ENCODE measurements at places on chromosomes 13 and 19. TPM values are rescaled to one million over a fixed set of nuclear protein-coding genes. Genes with fewer than 3 reads are reported as not detected.

Gene KRTDAP
- not detected for total RNA-seq

Gene FCHO1
- total RNA-seq, result 129 TPM

DNA sequence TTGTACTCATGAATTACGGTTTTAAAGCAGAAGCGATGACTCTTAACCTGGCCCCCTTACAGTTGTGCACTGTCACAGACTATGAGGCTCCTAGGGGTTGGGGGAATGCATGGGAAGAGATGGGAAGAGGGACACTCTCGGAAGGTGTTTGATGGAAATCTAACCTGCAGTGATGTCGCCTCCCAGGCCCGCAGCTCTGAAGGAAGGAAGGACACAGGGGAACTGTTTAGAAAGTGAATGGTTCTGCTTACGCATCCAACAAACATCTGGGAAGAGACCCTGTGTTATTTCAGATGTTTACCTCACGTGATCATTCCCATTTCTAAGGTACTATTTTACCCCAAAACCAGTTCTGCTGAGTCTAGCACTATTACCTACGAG lies 48.0 kb upstream of the SLC7A9 start:
- no peaks in the 10 kb centered on the region for H3K27me3 ChIP-seq
- no peak for DNase-seq
- H3K36me3 ChIP-seq, result peaks cover 6% of the 10 kb centered on the region
- H3K4me3 ChIP-seq, result no peak overlapping the region
- H3K4me1 ChIP-seq, result no peaks in the 10 kb centered on the region

DNA sequence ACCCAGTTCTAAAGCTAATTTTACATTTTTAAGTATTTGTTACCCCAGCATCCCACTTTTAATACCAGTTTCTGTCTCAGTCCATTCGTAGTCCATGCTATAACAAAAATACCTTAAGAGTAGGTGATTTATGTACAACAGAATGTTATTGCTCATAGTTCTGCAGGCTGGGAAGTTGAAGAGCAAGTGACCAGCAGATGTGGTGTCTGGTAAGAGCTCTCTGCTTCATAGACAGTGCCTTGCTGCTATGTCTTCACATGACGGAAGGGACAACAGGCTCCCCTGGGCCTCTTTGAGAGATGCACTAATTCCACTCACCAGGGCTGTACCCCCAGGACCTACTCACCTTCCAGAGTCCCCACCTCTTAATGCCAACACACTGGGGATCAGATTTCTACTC lies 96.6 kb downstream of the COL4A2 start:
- no peak for DNase-seq
- no peaks in the 10 kb centered on the region for H3K4me1 ChIP-seq
- no peak overlapping the region for H3K27ac ChIP-seq
- H3K27me3 ChIP-seq, result peaks cover 33% of the 10 kb centered on the region

GRCh38 chr13:41487222-41487621 lies 29.9 kb downstream of the RGCC start:
- no peaks in the 10 kb centered on the region for H3K36me3 ChIP-seq
- H3K27ac ChIP-seq, result no peak overlapping the region
- H3K4me3 ChIP-seq, result no peak overlapping the region
- no peaks in the 10 kb centered on the region for H3K27me3 ChIP-seq

DNA sequence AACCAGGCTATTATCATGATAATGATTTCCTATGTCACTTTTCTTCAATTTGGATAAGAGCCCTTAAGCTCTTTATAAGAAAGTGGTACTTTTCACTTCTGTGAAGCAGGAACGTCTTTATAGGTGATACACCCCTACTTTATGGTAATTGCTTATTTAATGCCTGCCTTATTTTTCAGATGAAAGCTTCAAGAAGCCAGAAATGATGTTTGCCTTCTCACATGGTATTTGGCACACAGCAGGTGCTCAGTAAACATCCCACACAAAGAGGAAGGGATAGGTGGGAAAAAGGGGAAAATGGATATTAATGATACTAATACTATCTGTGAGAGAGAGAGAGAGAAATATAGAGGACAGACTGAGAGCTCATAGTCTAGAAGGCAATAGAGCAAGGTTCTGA lies 29.0 kb upstream of the WASF3 start:
- no peaks in the 10 kb centered on the region for H3K4me1 ChIP-seq
- DNase-seq, result no peak

GRCh38 chr13:75693227-75693626 lies 57.1 kb downstream of the LMO7 start:
- DNase-seq, result no peak
- peaks cover 3% of the 10 kb centered on the region for H3K4me1 ChIP-seq
- no peaks in the 10 kb centered on the region for H3K27me3 ChIP-seq
- H3K4me3 ChIP-seq, result no peak overlapping the region
- H3K36me3 ChIP-seq, result no peaks in the 10 kb centered on the region
- no peak overlapping the region for H3K27ac ChIP-seq

- no peaks in the 10 kb centered on the region for H3K27me3 ChIP-seq
- no peaks in the 10 kb centered on the region for H3K36me3 ChIP-seq
- no peak overlapping the region for H3K27ac ChIP-seq
- no peaks in the 10 kb centered on the region for H3K4me1 ChIP-seq
Measured at GRCh38 chr13:87709947-87710346, 38.8 kb downstream of the SLITRK5 start.

DNA sequence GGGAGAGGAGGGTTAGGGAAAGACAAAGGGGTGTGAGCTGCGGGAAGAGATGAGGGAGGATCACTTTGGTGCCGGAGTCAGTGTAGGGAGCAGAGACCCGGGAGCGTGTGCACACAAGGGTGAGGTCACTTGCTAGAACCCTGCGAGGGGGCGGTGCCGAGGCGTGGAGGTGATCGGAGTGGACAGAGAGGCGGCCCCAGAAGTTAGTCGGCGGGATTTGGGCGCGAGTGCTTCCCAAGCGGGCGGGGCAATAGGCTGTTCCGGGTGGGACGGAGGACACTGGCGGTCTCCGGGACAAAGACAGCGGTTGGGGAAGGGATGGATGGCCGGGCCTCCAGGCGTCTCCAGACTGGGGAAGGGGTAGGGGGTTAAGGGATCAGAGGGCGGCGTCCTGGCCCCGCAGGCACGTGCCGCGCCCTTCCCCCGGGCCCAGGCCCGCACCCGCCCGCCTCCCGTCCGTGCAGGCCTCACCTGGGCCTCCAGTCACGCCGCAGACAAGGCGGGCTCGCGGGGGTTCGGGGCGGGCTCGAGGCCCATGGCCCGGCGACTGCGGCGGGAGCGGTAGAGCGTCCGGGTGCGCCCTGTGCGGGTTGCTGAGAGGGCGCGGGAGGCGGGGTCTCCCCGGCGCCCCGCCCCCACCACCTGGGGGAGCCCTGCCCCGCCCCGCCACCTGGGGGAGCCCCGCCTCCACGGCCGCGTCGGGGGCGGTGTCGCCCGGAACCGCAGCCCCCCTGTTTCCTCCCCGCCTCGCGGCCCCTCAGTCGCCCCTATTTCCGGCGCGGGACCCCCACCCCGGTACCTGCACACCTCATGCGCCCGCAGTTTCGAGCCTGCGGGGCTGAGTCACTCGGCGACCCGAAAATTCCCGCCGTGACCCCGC lies at the start of gene LPAR2:
Gene LPAR2 (minus strand): TSS at position 600 of the 880 bp plus-strand sequence. CDS start 945 bp downstream, outside the sequence.
- peak within 1 kb of the TSS; percentile 76 for H3K27ac ChIP-seq
- peak within 1 kb of the TSS; percentile 83 for H3K4me3 ChIP-seq
- H3K36me3 ChIP-seq, result peaks cover 4% of the 10 kb centered on the region
- no peaks in the 10 kb centered on the region for H3K27me3 ChIP-seq
- DNase-seq, result peak; percentile 68
